ENCODE measurements at places on chromosomes 4 and X.

DNA sequence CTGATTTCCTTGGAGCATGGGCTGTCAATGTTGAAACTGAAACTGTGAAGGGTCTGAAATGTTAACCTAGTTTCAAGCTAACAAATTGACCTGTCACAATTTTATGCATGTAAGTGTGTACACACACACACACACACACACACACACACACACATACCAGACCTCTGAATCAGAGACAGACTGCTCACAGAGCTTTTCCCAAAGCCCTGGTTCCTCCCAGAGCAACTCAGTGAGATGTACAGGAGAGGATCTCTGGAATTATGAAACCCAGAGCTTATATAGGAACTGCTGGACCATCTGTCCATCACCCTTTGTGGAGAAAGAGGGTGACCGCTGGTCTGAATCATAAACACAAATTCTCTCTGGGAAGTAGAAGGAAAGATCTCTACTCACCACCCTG is 228.1 kb upstream of the PRPS2 start:
- no peak for DNase-seq

DNA sequence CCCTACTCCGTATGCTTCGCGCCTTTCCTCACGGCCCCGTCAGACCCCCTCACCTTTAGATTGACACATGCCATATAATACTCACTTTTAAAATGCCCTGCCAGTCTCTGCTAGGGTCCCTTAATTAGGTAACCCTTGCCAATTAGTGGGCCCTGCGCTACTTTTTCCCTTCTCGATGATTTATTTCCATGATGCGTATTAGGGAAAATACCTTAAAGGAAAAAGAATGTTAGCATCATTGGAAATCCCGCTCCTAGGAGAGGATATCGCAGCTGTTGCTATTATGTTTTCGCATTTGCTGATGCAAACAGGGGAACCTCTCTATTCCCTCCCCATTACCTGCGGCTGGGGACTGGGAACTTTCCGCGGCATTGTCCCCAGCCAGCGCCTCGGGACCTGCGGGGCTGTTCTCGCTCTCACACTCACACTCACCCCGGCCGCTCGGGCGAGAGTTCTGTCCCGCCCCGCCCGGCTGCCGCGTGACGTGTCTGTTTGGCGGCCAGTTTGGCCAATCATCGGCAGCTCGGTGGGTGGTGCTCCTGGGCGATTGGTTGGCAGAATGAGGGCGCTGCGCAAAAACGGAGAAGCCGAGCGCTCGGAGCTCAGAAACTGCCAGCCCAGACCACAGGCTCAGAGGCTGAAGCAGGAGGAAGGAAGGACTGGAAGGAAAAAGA is at the start of gene PCDH10:
Gene PCDH10, plus strand, starts transcription at position 605 of the 674 bp plus-strand sequence. CDS start 847 bp downstream, outside the sequence.
- DNase-seq = no peak

GRCh38 chrX:107384397-107385105 is 64.9 kb upstream of the FRMPD3 start:
- no peak for DNase-seq

DNA sequence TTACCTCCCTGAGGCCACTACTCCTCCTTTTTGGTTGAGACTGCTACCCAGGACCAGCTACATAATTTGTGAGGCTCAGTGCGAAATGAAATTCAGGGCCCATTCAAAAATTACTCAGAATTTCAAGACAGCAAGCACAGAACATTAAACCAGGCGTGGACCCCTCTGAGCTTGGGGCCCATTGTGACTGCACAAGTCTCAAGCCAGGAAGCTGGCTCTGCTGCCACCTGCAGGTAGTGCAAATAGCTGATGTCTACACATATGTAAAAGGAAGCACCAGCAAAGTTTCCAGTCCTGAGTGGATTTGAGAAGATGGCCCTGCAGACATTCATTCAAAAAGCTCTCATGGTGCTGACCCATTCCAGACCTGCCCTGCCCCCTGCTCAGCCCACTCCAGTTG is 213.4 kb upstream of the LNX1 start:
- no peak for DNase-seq

DNA sequence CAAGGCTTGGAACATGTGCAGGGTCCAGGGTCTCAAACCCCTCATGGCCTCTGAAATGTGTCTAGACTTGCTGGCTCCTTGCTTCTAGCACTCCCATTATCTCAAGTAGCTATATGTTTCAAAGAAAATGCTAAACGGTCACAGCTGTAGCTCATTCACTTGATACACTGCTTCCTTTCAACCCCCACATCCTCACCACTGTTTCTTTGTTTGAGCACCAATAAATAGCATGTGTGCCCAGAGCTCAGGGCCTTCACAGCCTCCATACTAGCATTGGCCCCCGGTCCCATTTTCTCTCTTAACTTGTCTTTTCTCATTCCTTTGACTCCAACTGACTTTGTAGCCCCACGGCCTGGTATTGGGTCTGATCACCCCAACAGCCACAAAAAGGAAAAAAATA is 801.8 kb downstream of the STIM2 start:
- no peak for DNase-seq

DNA sequence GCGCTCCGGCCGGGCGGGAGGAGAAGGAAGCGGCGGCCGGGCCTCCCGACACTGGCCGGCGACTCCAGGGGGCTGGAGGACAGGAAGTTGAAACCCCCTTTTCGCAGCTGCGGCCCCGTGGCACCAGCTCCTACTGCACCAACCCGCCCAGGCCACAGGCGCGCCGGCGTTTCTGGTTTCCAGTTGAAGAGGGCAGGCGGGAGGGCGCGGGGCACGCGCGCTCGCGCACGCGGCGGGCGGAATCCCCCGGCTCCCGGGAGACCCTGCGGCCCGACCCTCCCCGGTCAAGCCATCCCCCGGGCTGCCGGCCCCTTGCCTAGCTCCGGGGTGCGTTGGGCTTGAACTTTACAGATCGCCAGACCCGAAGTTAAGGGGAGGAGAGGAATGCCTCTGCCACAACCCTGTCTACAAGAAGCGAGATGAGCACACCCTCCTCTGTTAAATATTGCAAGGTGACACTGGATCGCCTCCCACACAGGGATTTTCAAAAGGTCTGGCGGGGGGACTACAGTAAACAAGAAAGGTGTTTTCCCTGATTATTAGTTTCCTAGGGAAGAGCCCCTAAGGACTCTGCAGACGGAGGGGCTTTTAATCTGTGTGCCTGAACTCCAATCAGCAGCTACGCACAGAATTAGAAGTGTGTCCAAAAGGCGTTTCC is 1.4 kb downstream of the ELOVL6 start:
- DNase-seq = peak; percentile 45

GRCh38 chr4:11748164-11748872 is 319.6 kb upstream of the HS3ST1 start:
- DNase-seq = no peak

DNA sequence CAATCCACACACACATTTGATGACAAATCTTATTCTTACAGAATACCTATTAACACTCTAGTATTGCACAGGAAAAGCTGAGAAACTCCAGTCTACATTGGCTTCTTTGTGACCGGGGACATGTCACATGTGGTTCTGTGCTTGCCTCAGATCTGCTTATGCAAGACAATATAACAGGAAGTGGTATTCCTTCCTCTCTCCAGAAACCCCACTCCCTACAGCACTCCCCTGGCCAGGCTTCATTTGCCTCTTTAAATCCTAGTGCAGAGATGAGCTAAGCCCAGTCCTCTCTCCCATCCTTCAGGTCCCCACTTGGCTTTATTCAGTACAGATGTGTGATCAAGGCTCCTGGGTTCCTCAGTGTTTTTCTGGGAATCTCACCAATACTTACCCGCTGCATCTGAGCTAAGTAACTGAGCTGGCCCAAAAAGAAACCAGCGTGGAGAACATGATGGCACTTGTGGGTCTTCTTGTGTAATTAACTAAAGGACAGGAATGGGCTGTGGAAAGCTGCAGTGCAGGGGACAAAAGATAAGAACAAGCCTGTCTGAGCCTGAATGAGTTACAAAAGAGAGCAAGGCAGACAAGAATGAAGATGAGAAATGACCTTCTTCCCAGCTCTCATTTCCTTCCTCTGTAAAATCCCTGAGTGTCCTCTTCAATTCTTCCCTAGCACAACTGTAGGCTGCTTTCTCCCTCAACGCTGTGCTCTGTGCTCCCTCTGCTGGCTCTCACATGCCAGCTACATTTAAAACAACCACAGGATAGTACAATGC is 105.6 kb downstream of the HNRNPD start:
- no peak for DNase-seq

Data from activated CD4-positive, alpha-beta T cell treated with anti-CD3 and anti-CD28 coated beads, Interleukin-2, amount 50 U/mL, for 24 hours (primary cell).